ENCODE measurements at places on chromosomes 7 and 10.

GRCh38 chr10:71068861-71069271 lies 143.5 kb upstream of the UNC5B start:
- DNase-seq = no peak

- no peak for DNase-seq
Observed at GRCh38 chr7:45576249-45576929, 2.2 kb downstream of the ADCY1 start.

DNA sequence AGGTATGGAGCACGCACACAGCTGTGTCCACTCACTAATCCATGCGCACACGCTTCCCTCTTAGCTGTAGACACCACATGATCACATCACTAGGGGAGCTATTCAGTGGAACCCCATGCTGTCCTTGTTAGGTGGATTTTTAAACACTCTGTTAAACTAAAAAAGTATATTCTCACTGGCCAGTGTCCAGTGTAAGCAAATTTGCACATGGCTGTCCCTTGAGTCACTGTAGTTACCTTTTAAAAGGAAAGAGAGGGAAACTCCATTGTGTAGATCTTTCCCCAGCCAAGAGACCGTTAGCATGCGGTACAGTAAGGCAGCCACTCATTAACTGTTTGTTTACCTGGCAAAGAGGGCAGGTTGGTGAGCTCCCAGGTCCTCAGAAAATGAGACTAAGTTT lies 81.6 kb upstream of the INSYN2A start:
- DNase-seq = no peak

DNA sequence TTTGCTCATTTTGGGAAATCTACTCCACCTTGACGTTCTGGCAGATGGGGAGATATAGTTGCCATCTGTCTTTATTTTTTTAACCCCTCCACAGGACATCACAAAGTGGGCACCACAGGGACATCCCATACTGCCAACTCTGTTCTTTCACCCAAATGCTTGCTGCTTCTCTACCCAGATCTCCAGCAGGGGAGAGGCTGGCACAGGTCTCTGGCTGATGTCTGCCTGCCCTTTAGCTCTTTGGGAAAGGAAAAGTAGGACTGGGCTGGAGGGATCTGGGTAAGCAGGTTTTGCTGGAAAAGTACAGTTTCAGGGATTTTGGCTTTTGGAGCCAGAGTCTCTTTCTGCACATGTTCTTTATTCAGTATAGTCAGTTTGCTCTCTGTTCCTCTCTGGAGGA lies 156.7 kb downstream of the ANLN start:
- peak; percentile 82 for DNase-seq

DNA sequence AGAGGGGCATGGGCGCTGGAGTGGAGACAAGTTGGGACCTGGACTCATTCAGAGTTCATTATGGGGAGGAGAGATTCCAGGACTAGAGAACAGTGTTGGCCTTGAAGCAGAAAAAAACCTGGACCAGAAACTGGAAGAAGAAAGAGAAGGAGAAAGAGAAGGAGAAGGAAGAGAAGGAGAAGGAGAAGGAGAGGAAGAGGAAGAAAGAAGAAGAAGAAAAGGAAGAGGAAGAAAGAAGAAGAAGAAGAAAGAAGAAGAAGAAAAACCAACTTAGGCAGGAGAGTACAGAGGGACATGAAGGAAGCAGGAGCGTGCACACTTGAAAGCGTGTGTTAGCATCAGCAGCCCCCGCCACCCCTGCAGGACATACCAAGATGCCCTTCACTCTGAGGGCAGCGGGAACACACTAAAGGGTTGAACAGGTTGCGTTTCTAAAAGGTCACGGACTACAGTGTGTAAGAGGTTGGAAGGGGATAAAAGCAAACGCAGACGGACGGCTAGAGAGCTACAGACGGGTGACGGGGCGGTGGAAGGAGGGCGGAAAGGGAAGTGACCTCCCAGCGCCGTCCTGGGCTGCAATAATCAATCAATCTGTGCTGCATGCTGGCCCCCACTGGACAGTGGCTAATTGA lies 95.3 kb downstream of the SEC61G start:
- no peak for DNase-seq

- no peak for DNase-seq
Observed at GRCh38 chr10:15735763-15736162, 16.0 kb upstream of the ITGA8 start.

DNA sequence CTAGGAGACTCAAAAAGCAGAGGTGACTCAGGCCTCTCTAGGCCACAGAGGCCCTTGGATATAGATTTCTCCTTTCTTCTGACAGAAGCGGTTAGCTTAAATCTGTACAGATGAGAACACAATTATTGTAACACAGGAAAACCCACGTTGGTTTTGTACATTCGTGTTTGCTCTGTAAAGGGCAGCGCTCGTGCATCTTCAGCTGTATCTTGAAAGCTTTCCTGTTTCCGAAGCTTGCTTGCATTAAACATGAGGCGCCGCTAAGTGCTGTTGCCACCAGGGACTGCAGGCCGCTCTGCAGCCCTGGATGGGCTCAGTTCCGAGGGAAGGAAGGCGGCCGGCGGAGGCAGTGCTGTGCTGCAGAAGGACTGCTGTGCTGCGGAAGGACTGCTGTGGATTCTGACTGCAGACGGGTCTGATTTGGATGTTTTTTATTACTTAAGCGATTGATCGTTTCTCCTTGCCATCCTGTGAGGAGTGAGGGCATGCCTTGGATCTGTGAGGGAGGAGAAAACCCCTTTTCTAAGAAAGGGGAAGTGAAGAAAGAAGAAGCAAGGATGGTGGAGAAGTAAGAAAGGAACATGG lies 53.3 kb downstream of the FHIP2A start:
- no peak for DNase-seq

DNA sequence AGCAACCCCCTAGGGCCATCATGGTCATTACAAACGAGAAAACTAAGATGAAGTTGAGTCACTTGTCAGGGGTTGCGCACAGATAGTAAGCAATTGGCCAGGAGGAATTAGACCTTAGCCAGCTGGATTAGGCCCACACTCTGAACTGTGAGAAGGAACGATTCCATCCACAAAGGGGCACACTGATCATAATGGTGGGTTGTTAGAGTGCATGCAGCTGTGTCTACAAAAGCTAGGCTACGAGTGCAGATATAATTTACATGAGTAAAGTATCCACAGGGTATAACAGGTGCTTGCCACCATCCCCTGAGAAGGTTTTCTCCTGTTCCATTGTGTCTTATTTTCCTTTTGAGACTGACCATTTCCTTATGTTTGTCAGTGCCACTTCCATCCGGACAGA lies 16.6 kb upstream of the FAM170B start:
- no peak for DNase-seq

DNA sequence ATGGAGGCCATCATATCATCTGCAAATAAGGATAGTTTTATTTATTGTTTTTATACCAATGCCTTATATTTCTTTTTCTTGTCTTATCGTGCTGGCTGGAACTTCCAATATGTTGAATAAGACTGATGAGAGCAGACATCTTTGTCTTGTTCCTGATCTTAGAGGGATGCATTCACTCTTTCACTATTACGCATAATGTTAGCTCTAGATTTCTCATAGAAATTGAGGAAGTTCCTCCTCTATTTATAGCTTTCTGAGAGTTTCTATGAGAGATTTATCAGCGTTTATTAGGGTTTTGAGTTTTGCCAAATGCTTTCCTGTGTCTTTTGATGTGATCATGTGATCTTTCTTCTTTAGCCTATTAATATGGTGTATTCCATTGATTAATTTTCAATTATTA lies 49.3 kb downstream of the COL28A1 start:
- DNase-seq = no peak

- no peak for DNase-seq
Observed at GRCh38 chr7:141053626-141054025, 20.2 kb upstream of the TMEM178B start.

GRCh38 chr10:124092250-124092859 lies 1.0 kb downstream of the CHST15 start:
- peak; percentile 6 for DNase-seq

GRCh38 chr7:102097601-102098161 lies 189.0 kb upstream of the SH2B2 start:
- no peak for DNase-seq

- no peak for DNase-seq
Observed at GRCh38 chr7:7742223-7742622, 23.8 kb upstream of the RPA3 start.

DNA sequence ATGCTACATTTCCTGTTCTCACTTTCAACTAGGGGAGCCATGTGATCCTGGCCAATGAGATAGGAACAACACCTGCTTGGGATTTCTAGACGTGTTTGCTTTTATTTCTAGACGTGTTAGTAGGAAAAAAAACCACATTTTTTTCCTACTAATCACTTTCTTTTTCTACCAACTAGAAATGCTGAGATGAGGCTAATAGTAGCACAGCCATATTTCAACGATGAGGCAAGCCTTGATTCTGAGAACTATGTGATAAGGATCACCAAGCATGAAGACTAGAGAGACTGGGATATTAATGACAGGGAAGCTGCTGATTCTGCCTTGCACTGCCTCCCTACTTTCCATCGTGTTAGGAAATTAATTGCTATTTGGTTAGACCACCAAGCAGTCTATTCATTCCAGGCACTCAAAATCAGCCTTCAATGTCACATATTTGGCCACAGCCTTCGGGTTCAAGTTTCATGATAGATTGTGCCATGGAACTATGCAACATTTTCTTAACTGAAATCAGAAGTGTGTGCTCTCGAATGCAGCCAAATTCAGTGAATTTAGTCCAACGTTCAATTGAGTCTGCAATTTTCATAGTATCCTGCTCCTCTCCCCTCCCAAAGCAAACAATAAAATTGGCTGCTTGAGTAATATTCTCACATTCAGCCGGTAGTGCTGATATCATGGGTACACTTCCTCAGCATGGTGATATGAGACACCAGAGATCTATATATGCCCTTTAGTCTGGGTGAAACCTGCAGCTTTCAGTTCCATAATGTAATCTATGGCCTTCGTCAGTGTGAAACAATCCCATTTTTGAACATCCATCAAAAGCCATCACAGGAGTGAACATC lies 98.1 kb downstream of the GPR37 start:
- DNase-seq = no peak

- peak; percentile 83 for DNase-seq
Observed at GRCh38 chr7:38215735-38216670, 38.0 kb downstream of the STARD3NL start.

DNA sequence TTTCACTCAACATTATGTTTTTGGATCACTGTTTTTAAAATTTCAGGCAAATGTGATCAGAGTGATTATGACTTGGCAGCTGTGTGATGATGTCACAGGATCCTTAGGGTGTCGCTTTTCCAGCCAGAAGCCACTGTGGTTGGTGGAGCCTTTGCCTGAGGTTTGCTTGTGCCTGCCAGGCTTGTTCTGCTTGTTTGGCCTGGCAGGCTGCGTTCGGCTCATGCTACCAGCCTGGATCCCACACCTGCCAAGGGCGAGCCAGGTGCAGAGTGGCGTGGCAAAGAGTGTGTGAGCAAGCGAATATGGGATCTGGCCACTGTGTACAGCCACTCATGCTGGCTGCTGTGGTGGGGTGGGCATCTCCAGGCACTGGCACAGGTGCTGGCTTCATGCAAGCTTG lies 55.7 kb downstream of the ADK start:
- DNase-seq = peak; percentile 33

DNA sequence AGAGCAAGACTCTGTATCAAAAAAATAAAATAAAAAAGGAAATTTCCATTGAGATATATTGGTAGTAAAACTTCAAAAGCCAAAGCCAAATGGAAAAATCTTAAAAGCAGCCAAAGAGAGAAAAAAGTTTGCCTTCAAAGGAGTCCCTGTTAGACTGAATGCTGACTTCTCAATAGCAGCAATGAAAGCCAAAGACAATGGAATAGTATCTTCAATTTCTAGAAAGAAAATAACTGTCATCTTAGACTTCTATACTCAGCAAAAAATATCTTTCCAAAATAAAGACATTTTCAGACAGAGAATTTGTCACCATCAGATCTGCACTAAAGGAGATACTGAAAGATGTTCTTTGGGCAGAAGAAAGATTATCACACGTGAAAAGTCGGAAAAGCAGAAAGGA lies 14.3 kb upstream of the OIT3 start:
- DNase-seq = no peak

DNA sequence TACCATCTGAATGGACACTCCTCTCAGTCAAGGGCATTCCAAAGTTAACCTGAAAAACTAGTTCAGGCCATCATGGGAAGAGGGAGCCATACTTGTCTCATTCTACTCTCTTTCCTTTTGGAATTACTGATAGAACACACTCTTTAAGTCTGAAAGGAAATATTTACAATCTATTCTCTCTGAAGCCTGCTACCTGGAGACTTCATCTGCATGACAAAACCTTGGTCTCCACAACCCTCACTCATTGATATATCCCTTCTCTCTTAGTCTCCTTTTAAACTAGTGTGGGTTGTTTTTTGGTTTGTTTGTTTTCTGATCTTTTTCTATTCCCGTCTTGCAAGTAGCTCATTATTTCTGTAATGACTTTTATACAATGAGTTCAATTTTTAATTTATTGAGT lies 169.5 kb downstream of the C1GALT1 start:
- no peak for DNase-seq

DNA sequence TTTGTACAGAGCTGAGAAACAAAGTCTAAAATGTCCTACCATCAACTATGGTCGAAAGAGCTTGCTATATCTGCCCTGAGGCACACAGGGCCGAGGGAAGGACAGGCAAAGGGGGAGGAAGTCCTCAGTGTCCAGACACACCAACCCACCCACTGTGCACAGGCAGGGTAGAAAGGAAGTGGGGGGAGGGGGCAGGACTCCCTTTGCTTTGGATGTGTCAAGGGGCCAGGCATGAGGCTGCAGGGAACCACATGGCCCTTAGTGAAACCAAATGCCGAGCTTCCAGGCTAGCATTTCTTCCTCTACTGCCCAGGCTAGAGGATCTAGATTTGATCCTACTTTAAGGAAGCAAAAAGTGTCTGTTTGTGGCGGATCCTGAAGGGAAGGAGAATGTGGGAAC lies 28.6 kb downstream of the KCNH2 start:
- DNase-seq = no peak

GRCh38 chr10:6151087-6151977 lies 51.4 kb upstream of the PFKFB3 start:
- DNase-seq = no peak

- DNase-seq = peak; percentile 48
Observed at GRCh38 chr7:51430480-51431086, 114.0 kb upstream of the COBL start.

DNA sequence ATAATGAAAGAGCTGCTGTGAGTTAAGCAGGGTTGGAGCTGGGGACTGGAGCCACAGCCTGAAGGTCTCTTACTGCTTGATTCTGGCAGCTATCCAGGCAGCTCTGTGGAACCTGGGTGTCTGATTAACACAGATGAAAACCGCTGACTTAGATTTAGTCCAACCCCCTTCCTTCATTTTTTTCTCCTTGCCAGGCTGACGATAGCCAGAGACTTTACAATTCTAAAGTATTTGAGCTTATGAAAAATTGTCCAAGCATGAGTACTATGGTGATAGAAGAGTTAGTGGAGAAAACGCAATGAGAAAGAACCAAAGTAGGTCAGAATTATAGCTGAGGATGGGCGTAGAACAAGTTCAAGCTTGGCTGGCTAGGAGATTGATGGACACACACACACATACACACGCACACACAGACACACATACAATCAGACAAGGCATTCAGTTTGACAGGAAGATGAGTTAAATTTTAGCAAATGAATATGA lies 13.5 kb upstream of the GPR85 start:
- DNase-seq = peak; percentile 14

DNA sequence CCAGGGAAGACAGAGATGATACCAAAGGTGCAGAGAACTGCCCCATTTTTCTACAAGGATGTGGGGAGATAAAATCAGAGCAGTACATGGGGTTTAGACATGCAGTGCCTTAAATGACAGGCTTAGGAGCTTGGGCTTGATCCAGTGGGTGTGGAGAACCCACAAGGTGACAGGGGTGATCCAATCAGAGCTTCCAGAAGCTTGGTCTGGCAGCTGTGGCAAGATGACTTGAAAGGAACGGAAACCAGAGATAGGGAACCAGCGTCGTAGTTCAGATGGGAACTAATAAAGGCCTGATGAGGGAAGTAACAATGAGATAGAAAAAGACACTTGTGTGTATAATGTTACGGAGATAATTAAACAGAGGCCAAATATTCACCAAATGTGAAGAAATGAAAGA lies 80.7 kb downstream of the SLC37A3 start:
- DNase-seq = no peak
